Right atrium auricular region (tissue), 2 donors: ENCODE measurements at places on chromosomes 5 and 9. TPM values are rescaled to one million over a fixed set of nuclear protein-coding genes. Genes with fewer than 3 reads are reported as not detected.

GRCh38 chr5:4479426-4479825 is 660.7 kb upstream of the ADAMTS16 start:
- no peaks in the 10 kb centered on the region for H3K4me1 ChIP-seq
- H3K36me3 ChIP-seq: no peaks in the 10 kb centered on the region
- no peak overlapping the region for H3K4me3 ChIP-seq
- H3K27me3 ChIP-seq: no peaks in the 10 kb centered on the region

DNA sequence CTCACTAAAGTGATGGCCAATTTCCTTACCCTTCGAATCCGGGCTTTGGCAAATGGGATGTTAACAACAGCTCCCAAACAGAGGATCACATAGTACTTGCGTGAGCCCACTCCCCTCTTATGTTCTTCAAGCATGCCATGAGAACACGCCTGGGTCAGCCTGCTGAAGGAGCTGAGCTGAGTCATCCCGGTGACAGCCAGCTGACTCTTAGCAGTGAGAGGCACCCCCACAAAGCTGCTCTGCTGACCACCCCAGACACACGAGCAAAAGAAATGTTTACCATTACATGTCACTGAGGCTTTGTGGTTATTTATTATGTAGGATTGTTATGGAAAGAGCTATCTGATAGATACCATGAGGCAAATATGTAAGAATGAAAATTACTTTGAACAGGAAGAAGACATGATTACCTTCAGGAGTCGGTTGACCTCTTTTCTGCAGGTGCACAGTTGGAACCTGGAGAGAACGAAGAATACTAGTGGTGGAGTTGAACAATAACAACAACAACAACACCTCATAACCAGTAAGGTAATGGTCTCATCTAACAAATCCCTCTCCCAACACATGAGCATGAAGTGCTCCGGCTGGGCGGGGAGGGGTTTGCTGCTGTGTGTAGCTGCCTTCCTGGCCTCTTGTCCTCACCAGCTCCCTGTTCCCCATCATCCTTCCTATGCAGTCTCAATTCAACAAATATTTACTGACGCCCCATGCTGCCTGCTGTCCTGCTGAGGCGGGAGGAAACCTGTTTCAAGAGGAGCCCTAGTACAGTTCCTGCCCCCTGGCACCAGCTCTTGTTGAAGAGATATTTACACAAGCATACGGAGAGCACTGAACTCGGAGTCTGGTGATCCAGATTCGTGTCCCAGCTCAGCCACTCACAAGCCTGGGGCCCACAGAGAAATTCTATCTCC is 69.4 kb upstream of the LHFPL2 start:
- DNase-seq: no peak
- H3K27me3 ChIP-seq: no peaks in the 10 kb centered on the region
- peaks cover 7% of the 10 kb centered on the region for H3K4me1 ChIP-seq
- no peak overlapping the region for H3K4me3 ChIP-seq
- no peak overlapping the region for H3K27ac ChIP-seq
- H3K36me3 ChIP-seq: no peaks in the 10 kb centered on the region

GRCh38 chr5:17991775-17992174 is 357.5 kb downstream of the TAF11L14 start:
- no peak for DNase-seq
- no peak overlapping the region for H3K27ac ChIP-seq
- H3K27me3 ChIP-seq: no peaks in the 10 kb centered on the region
- no peak overlapping the region for H3K4me3 ChIP-seq

DNA sequence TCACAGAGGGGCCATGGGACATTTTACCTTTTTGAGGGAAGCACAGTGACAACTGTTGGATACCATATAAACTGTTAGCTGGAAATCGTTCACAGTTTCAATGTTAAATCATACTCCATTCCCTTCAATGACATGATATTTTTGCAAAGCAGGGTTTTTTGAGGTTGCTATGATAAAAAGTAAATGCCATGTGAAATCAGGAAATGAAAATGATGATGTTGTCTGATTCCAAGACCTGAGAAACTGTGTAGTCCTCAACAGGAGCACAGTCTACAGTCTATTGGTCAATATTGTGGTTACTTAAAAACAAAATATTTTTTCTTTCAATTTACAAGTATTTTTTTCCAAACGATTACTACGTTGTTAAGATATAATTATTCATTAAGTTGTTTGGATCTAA is 24.0 kb upstream of the ADAM19 start:
- H3K27me3 ChIP-seq: no peaks in the 10 kb centered on the region
- no peak overlapping the region for H3K4me3 ChIP-seq
- H3K27ac ChIP-seq: no peak overlapping the region
- H3K4me1 ChIP-seq: no peaks in the 10 kb centered on the region
- H3K36me3 ChIP-seq: no peaks in the 10 kb centered on the region

GRCh38 chr5:151648988-151649387 is 37.7 kb downstream of the SPARC start:
- DNase-seq: no peak
- H3K27ac ChIP-seq: no peak overlapping the region
- H3K27me3 ChIP-seq: no peaks in the 10 kb centered on the region
- no peak overlapping the region for H3K4me3 ChIP-seq

DNA sequence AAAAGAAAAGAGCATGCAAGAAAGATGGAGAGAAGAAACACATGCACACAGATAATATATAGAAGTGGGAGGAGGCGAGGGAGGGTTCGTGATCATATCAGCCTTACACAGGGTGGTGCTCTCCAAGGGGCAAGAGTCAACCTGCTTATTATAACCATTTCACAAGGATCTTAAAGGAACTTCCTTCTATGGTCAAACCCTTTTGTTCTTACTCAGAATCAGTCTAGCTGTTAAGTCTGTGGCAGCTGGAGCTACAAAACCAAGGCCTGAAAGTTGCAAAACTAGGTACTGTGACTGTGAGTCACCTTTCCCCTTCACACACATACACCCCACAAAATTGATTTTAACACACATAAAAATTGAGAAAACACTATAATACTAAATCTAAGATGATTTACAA is 18.5 kb upstream of the ERMP1 start:
- no peak overlapping the region for H3K4me3 ChIP-seq
- H3K4me1 ChIP-seq: no peaks in the 10 kb centered on the region
- DNase-seq: no peak
- H3K36me3 ChIP-seq: no peaks in the 10 kb centered on the region
- H3K27ac ChIP-seq: no peak overlapping the region
- H3K27me3 ChIP-seq: no peaks in the 10 kb centered on the region

GRCh38 chr5:132775476-132775961 is 1.5 kb downstream of the SEPTIN8 start:
- H3K36me3 ChIP-seq: no peaks in the 10 kb centered on the region
- no peak for DNase-seq
- peak overlapping the region; percentile 77 for H3K27ac ChIP-seq
- no peaks in the 10 kb centered on the region for H3K4me1 ChIP-seq

- DNase-seq: no peak
- H3K4me1 ChIP-seq: no peaks in the 10 kb centered on the region
- no peaks in the 10 kb centered on the region for H3K27me3 ChIP-seq
- no peak overlapping the region for H3K4me3 ChIP-seq
- H3K27ac ChIP-seq: no peak overlapping the region
Measured at GRCh38 chr9:77543131-77543822, 104.8 kb downstream of the GNA14 start.

DNA sequence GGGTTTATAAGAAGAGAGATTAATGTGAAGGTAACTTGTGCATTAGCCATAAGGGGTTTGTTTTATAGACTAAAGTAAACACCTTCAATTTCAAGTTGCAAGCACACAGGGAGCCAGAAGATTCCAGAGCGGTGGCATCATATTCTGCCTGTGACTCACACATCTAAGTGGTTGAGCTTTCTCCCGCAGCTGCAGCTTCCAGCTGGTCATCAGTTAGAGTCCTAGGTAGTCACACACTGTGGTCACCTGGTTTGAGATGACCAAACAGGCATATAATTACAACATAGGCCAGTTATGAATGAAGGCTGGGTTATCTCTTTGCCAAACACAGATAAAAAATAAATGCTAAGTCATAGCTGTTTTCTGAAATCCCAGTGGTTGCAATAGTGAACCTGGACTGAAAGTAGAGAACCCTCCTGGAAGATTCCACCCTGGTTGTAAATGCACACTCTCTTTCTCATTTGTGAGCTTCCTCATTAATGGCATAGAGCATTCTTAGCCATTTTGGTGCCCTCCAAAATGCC is 171.3 kb downstream of the GDNF start:
- H3K27me3 ChIP-seq: no peaks in the 10 kb centered on the region
- DNase-seq: peak; percentile 75
- H3K4me3 ChIP-seq: no peak overlapping the region
- no peaks in the 10 kb centered on the region for H3K36me3 ChIP-seq

OBP2B gene
- not detected for total RNA-seq

IL4 gene
- not detected for total RNA-seq

DCANP1 gene
- total RNA-seq: not detected

PAEP gene
- not detected for total RNA-seq

OLFML2A gene
- 53.2 TPM for total RNA-seq

SV2C gene
- total RNA-seq: 0.04 TPM

DIRAS2 gene
- 0.16 TPM for total RNA-seq

BTNL8 gene
- 0.59 TPM for total RNA-seq
